ENCODE measurements at places on chromosomes 16 and 17. TPM values are rescaled to one million over a fixed set of nuclear protein-coding genes. Genes with fewer than 3 reads are reported as not detected.

WSCD1 gene
- 54.1 TPM for total RNA-seq

DNA sequence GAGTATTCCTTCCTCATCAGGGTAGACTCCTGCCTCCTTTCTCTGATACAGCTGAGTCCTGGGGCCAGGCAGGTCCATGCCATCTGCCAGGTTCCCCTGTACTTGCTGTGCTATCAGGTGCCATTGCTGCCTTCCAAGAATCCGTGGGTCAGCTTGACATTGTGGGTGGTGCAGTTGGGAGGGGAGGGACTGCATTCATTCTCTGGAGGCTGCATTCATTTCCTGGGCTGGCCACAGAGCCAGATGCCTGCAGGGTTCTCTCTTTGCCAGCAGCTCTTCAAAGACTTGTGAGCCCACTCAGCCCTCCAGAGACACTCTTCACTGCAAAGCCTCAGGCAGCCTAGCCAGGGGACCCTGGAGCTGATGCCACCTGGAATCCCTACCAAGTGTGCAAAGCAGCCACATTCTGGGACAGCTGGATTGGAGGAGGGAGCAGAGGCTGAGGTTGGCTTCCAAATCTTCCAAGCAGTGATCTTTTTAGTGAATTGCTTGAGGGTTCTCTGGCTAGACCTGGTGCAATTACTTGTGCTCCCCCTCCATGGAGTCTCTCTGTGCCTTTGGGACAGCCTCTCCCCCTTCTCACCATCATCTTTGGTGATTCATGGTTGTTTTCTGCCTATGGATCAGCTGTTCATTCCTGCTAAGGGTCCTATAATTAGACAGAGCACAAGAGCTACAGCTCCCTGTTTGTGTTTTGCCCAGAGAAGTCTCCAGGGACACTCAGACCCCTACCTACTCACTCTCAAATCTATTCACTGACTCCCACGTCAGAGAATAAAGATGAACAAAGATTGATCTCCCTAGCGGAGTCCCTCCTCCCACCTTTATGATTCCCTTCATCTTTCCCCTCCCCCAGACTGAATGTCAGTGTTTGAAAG is 20.9 kb downstream of the ANKFN1 start:
- DNase-seq: no peak

DNA sequence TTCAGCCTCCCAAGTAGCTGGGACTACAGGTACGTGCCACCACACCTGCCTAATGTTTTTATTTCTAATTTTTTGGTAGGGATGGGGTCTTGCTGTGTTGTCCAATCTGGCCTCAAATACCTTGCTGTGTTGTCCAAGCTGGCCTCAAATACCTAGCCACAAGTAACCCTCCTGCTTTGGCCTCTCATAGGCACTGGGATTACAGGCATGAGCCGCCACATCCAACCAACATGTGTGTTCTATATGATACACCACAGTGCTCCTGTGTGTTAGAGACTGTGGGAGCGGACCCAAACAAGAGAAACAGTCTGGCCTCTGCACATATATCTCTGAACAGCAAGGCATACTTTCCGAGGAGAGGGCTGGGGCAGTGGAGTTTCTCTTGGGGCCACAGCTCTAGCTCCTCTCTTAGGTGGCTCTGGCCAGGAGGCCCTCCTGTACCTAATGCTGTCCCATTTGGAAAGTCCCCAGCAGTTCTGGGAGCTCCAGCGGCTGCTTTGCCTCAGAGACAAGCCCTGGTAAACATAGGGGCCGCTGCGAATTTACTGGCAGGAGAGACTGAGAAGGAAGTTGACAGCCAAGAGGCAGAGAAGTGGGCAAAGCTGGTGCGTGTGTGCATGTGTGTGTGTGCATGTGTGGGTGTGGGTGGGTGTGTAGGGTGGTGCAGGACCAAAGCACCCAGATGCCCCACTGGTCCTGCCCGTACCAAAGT is 95.0 kb downstream of the RAB11FIP4 start:
- DNase-seq: no peak

GRCh38 chr17:27808628-27809027 is 8.3 kb upstream of the NOS2 start:
- DNase-seq: no peak

DNA sequence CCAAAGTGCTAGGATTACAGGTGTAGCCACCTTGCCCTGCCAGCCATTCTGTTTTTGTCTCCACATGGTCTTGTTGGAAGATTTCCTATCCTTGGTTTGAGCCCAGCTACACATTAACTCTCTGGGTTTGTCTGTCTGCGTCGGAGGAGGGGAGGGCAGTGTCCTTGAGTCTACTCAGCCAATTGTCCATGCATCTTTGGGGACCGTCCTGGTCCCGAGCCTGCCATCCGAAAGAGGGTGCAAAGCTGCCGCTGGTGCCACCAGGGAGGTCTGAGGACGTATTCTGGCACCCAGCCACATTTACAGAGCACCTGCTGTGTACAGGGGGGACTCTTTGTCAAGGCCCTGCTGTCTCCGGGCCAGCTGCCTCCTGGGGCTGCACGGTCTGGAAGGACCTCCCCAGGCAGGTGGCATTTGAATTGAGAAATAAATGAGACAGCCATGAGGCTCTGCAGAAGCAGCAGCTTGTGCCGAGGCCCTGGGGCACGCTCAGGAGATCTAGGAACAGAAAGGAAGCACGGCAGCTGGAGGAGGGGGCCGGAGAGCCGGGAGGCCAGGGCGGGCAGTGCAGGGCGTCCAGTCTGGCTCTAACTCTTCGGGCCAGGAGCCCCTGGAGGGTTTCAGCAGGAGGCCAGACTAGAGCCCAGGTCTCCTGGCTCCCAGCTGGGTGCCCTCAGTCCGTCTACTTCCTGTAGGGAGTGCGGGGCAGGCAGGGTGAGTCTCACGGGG is 1.5 kb downstream of the CYBA start:
- DNase-seq: no peak

GRCh38 chr16:70738083-70738977 is 52.5 kb upstream of the MTSS2 start:
- no peak for DNase-seq

DNA sequence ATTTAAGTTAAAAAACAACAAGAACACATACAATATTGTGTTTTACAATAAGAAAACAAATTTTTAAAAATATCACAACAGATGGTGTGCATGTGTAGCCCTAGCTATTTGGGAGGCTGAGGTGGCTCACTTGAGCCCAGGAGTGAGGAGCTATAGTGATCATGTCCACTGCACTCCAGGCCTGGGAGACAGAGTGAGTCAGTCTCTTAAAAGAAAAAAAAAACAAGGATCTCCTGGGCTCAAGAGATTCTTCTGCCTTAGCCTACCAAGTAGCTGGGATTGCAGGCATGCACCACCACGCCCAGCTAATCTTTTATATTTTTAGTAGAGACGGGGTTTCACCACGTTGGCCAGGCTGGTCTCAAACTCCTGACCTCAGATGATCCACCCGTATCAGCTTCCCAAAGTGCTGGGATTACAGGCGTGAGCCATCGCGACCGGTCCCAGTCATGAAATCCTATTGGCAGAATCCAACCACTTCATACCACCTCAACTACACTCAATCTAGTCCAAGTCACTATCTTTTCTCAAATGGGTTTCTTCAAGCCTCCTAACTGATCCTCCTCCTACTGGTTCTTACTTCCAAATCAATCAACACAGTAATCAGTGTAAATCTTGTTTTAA is 55.0 kb downstream of the STH start:
- DNase-seq: no peak

C17orf78 gene
- not detected for total RNA-seq

Data from glomerular endothelial cell (primary cell).